ENCODE measurements at places on chromosomes 6 and 20.

DNA sequence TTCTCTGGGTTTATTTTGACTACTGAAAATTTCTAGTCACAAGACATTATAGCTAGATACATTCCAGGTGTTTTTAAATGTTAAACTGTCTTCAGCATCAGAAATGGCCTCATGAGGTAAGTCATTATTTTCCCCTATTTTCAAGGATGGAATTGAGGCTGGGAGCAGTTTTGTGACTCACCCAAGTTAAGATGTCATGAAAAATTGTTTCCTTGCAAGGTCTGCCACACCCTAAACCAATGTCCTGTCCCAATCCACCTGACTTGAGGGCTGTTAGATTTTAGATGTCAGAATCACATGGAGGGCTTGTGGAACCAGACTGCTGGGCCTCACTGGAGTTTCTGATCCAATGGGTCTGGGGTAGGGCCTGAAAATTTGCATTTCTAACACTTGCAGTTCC lies 16.9 kb downstream of the SLC22A3 start:
- H3K27ac ChIP-seq = no peak overlapping the region
- H3K36me3 ChIP-seq = no peaks in the 10 kb centered on the region
- no peaks in the 10 kb centered on the region for H3K4me1 ChIP-seq
- H3K4me3 ChIP-seq = no peak overlapping the region
- H3K27me3 ChIP-seq = no peaks in the 10 kb centered on the region
- no peak for DNase-seq

- no peak for DNase-seq
- H3K27ac ChIP-seq = no peak overlapping the region
- H3K4me1 ChIP-seq = no peaks in the 10 kb centered on the region
- no peaks in the 10 kb centered on the region for H3K36me3 ChIP-seq
These were observed 61.5 kb upstream of the HDDC2 start for GRCh38 chr6:125363039-125363823.

DNA sequence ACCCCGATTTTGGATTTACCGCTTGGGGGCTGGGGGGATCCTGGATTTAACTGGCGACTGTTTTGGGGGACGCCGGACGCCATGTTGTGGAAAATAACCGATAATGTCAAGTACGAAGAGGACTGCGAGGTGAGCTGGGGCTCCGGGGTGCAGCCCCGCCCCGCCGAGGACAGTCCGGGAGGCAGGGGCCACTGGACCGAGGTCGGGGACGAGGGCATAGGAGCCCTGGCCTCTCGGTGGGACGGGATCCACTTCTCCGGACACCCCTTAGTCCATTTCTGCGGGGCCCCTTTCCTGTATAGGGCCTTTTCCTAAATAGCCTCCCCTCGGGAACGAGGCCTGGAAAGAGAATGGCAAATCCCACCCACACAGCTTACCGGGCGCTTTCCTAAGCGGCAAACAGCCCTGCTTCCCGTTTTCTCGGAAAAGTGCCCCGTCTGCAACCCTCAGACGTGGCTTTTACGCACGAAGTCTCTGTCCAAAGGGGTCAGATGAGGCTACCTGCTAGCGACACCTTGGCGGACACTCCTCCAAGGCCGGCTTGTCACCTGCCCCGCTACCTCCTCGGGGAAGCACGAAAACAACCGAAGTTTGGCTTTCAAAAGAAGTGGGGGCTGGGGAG lies 469 bp downstream of the TFAP2C start:
- H3K36me3 ChIP-seq = no peaks in the 10 kb centered on the region
- no peak overlapping the region for H3K4me3 ChIP-seq
- peaks cover 15% of the 10 kb centered on the region for H3K27me3 ChIP-seq
- DNase-seq = no peak

- DNase-seq = no peak
- H3K4me3 ChIP-seq = no peak overlapping the region
- no peaks in the 10 kb centered on the region for H3K36me3 ChIP-seq
- no peaks in the 10 kb centered on the region for H3K4me1 ChIP-seq
- no peaks in the 10 kb centered on the region for H3K27me3 ChIP-seq
These were observed 29.2 kb downstream of the ID4 start for GRCh38 chr6:19866173-19866984.

DNA sequence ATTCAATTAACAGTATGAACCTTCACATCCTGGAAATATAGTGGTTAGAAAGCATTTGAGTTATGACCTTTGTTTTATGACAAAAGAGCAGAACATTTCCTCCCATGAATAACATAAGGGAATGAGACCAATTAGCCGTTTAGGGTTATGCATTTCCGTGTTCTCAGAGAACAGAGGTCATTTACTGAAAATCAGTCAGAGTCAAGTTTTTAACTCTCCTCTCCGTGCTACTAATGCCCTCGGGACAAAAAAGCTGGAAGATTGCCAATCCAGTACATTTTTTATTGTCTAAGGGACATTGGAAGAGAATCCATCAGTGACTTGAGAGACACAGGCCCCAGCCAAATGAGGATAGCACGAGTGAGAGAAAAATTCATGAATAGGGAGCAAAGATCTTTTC lies 632.7 kb downstream of the RFPL4B start:
- DNase-seq = no peak
- no peaks in the 10 kb centered on the region for H3K27me3 ChIP-seq
- no peaks in the 10 kb centered on the region for H3K4me1 ChIP-seq
- no peak overlapping the region for H3K4me3 ChIP-seq

DNA sequence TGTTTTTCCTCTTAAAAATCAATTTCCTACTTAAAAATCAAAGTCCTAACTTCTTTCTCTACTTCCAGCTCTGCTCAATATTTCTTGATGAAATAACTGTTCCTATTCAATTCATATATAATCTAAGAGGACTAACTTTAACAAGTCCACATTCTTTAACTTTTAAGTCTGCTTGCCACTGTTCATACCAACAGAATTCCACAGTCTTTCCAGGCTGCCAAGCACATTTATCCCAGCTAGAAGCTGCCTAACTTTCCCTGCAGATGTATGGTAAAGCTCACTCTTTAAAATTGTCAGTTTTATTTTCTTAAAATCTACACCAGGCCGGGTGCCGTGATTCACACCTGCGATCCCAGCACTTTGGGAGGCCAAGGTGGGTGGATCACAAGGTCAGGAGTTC lies 11.5 kb downstream of the CALHM6 start:
- peaks cover 18% of the 10 kb centered on the region for H3K4me1 ChIP-seq
- H3K36me3 ChIP-seq = no peaks in the 10 kb centered on the region
- no peaks in the 10 kb centered on the region for H3K27me3 ChIP-seq
- no peak overlapping the region for H3K27ac ChIP-seq

GRCh38 chr6:43228951-43229802 lies at the start of gene DNPH1:
DNPH1 (minus strand) TSS chr6:43229481; CDS start chr6:43229456, 25 bp downstream.
- peak within 1 kb of the TSS; percentile 62 for H3K4me3 ChIP-seq
- peak within 1 kb of the TSS; percentile 53 for H3K27ac ChIP-seq
- H3K27me3 ChIP-seq = no peaks in the 10 kb centered on the region
- peak; percentile 68 for DNase-seq
- no peaks in the 10 kb centered on the region for H3K36me3 ChIP-seq

DNA sequence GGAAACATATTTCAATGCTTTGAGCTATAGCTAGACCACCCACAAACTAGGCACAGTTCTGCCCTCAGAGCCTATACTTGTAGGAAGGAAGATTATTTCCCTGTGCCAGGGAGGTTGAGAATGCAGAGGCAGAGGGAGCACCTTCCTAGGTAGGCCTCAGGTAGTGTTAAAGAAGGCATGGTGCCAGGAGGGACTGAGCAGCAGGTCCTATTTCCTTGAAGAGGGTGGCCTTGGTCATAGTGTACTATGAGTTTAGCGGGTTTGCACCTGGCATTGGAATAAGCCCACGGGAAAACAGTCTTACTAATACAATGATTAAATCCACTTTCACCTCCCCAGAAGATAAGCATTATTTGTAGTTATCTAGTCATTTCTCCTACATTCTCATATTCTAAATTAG lies 375.4 kb downstream of the CDKAL1 start:
- H3K27me3 ChIP-seq = no peaks in the 10 kb centered on the region
- DNase-seq = no peak
- H3K4me1 ChIP-seq = no peaks in the 10 kb centered on the region
- no peaks in the 10 kb centered on the region for H3K36me3 ChIP-seq
- H3K4me3 ChIP-seq = no peak overlapping the region

DNA sequence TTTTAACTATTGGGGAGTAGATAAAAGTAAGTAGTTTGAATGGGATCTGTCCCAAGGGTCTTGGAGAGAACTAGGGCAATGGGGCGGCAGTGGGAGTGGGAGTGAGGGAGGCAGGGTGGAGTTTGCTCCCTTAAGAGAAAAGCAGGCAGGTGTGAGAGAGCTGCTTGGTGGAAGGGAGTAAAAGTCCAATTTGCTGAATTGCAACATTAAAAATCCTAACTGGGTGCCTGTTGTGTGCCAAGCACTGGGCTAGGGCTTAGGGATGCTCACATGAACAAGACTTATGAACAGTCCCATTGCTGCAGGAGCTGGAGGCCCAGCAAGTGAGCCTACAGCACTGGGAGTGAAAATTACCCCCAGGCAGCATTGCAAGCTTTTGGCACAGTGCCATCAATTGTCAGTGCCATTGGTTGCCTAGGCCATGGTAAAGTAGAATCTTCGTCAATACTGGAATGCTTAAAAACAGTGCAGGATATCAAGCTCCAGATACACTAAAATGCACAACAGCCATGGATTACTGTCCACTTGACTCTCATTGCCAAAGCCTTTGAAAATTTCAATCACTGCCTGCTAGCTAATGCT lies 277.7 kb upstream of the JARID2 start:
- no peaks in the 10 kb centered on the region for H3K4me1 ChIP-seq
- no peak overlapping the region for H3K4me3 ChIP-seq
- DNase-seq = no peak
- no peaks in the 10 kb centered on the region for H3K36me3 ChIP-seq

- no peaks in the 10 kb centered on the region for H3K36me3 ChIP-seq
- no peaks in the 10 kb centered on the region for H3K27me3 ChIP-seq
- H3K27ac ChIP-seq = no peak overlapping the region
- peaks cover 6% of the 10 kb centered on the region for H3K4me1 ChIP-seq
- no peak overlapping the region for H3K4me3 ChIP-seq
These were observed 50.9 kb downstream of the NUDT3 start for GRCh38 chr6:34341481-34341971.

GRCh38 chr6:166335378-166336302 lies 6.7 kb downstream of the SFT2D1 start:
- H3K4me1 ChIP-seq = peaks cover 93% of the 10 kb centered on the region
- no peak overlapping the region for H3K4me3 ChIP-seq
- DNase-seq = no peak

DNA sequence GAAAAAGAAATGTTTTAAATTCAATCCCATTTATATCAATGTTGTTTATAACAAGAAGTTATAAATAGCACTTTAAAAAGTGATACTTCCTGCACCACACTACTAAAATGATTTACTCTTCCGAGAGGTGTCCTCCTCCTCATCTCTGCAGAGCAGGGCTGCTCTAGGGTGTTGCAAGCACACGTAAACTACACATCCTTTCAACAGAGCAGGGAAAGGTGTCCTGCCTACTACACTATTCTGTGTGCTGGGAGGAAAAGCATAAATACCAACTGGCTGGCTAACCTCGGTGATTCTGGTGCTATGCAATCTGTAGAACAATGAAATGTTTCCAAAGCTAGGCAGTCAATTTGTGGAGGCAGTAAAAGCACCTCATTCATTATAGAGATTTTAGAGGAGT lies 89.5 kb upstream of the MAP7 start:
- no peaks in the 10 kb centered on the region for H3K4me1 ChIP-seq
- H3K27me3 ChIP-seq = no peaks in the 10 kb centered on the region
- no peak overlapping the region for H3K27ac ChIP-seq
- H3K36me3 ChIP-seq = peaks cover 11% of the 10 kb centered on the region

DNA sequence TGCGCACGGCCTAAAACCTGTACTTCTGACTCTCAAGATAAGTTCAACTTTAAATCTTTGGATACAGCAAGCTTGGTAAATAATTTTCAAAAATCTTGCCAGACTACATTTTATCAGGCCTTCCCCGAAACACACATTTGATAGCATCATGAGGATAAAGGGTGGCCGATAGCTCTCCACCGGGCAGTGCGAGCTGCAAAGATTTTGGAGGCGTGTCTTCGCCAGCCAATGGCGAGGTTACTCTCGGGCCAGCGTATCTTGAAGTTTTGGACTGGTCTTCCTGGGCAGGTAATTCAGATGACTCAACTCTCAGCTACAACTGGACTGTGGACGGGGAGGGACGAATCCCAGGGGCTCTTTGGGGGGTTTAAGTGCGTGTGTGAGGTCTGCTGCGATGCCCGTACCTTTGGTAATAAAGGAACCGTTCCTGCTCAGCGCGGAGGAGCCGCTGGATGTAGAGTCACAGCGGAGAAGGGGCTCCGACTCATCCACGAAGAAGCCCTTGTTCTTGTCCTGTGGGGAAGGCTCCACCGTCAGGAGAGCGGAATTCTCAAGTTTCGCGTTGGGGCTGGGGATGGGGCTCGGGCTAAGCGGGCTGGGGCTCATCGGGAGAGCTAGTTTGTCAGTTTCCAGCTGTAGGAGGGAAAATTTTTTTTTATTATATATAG lies 75.3 kb downstream of the TNFRSF21 start:
- DNase-seq = no peak
- no peaks in the 10 kb centered on the region for H3K27me3 ChIP-seq
- no peak overlapping the region for H3K27ac ChIP-seq

- H3K27me3 ChIP-seq = no peaks in the 10 kb centered on the region
- H3K36me3 ChIP-seq = peaks cover 4% of the 10 kb centered on the region
- no peak overlapping the region for H3K27ac ChIP-seq
- DNase-seq = no peak
These were observed 102.0 kb downstream of the HIVEP1 start for GRCh38 chr6:12114055-12114503.

DNA sequence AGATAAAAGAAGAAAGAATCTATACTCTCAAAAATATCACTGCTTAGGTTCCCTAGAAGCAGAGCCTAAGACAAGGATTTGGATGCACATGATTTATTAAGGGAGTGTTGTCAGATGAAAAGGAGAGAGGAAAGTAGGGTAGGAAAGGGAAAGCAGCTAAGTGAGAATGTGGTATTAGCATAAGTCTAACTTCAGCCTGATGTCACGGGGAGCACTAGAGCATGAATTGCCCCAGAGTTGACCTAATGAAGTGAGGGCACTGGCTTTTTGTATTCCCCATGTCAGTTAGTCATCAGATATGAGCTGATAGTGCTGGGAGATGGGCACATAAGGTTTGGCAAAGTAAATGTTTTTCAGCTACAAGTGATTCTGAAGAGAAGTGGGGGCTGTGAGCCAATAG lies 129.0 kb upstream of the THEMIS start:
- H3K27me3 ChIP-seq = no peaks in the 10 kb centered on the region
- no peak for DNase-seq
- no peak overlapping the region for H3K27ac ChIP-seq
- H3K4me1 ChIP-seq = no peaks in the 10 kb centered on the region
- no peak overlapping the region for H3K4me3 ChIP-seq
- H3K36me3 ChIP-seq = no peaks in the 10 kb centered on the region

DNA sequence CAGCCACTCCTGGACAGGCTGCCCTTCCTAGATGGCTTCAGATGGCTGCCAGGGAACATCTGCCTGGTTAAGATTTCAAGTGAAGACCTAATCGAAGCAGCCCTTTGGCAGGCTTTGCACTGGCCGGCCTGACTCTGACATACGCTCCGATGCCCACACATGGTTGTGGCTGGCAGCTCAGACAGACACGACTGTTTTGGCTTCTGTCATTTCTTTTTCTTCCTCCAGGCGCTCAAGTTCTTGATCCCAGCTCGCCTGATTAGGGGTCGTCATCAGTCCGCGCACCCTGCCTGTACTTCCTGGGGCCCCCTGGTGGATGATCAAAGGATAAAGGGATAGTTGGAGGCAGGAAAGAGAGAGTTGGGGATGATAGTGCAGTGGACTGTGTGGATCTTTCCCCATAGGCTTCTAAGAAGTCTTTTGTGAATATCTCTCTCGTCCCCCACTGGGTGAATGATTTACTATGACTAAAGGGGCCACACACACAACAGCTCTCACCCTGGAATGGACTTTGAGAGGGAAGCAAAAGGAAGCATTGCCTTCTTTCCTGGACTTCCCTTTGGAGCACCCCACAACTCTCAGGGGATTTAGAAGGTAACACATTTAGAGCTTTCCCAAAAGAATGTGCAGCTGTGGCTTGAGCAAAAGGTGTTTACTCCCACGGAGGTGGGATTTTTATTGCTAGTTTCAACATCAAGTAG lies 21.4 kb upstream of the TRAM2 start:
- no peaks in the 10 kb centered on the region for H3K36me3 ChIP-seq
- H3K4me1 ChIP-seq = no peaks in the 10 kb centered on the region
- no peak overlapping the region for H3K27ac ChIP-seq
